ENCODE measurements at places on chromosomes 7 and 10.

- no peak for DNase-seq
Measured at GRCh38 chr10:62890395-62890794, 74.2 kb upstream of the EGR2 start.

- no peak for DNase-seq
Measured at GRCh38 chr7:120979765-120980499, 8.6 kb upstream of the CPED1 start.

DNA sequence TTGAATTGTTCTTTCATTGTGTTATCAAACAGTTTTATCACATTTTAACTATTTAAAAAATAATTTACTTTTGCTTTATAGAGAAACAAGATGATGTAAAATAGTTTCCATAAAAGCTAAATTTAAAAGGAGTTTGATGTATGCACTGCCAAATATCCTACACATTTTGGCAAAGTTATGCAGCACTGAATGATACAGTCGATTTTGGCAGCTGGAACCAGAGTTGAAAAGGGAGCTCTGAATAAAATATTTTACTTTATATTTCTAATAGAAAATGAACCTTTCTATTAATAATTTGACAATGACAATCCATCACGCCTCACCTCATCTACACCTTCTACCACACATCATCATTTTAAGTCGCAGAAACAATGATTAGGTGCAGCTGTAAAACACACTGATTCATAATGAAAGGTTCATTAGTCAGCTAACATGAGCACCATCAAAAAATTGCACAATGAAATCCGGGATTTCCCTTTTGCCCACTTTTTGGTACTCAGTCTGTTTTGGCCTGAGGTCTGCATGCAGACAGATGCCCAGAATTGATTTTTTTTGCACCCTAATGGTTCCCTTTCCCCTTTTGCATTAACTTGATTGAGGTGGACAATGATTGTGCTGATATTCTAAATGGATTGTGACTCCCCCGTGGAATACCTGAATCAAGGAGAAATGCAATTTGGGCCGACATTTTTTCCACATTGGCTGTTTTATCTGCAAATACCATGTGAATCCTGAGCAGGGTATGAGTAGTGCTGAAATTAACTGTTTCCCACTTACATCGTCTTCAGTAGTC lies 105.8 kb downstream of the THSD7A start:
- DNase-seq, result no peak

DNA sequence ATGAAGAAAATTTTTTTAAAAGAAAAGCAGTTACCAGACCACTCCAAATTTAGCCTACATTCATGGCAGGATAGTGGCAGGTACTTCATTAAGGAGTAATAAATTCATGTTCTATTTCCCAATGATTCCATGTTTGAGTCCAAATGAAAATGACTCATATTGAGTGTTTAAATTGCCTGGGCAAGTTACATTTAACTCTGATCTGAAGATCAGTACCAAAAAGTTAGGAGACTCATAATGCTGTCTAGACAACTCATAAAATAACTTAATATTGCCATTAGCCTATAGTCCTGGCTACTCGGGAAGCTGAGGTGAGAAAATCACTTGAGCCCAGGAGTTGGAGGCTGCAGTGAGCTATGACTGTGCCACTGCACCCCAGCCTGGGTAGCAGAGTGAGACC lies 13.0 kb downstream of the BRAF start:
- no peak for DNase-seq

Data from mucosa of gallbladder (tissue), 1 donor.